BJ (cell line): ENCODE measurements at places on chromosomes 1 and 21. TPM values are rescaled to one million over a fixed set of nuclear protein-coding genes. Genes with fewer than 3 reads are reported as not detected.

DNA sequence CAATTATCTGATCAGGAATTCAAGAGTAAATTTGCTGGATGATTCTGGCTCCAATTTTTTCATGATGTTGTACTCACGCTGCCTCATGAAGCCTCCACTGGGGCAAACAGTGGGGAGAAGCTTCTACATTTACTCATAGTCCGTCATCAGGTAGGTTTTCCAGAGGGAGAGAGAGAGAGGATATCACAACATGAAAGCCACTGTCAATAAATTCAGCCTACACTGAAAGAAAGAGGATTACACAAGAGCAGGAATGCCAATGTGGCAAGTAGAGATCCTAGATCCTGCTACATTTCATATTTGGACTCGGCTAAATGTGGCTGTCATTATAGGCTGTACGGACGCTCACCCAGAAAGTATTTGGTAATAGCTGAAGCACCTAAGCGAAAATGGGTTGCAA lies 819.9 kb downstream of the BRINP3 start:
- no peak for DNase-seq

- DNase-seq, result no peak
Observed at GRCh38 chr1:173802961-173803360, 21.5 kb upstream of the DARS2 start.

DNA sequence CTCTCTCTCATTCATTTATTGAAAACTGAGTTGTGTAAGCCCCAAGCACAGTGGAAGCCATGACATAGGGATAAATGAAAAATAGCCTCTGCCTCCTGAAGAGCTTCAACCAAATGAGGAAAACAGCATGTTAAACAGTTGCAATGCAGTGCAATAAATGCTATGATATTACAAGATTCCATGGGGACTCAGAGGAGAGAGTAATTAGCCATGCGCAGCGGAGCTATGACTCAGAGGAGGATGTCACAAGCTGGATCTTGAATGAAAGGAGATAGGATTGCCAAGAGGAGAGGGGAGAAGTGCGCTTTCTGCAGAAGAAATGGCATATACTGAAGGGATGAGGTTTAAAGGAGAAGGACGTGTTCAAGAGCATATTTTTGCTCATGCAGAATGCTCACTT lies 231.3 kb upstream of the PLXNA2 start:
- no peak for DNase-seq

The UTS2 gene
- polyA plus RNA-seq, result not detected in 2 replicates

- no peak for DNase-seq
Observed at GRCh38 chr1:214506972-214507431, 44.4 kb downstream of the PTPN14 start.

The LCE2C gene
- polyA plus RNA-seq, result not detected in 2 replicates

DNA sequence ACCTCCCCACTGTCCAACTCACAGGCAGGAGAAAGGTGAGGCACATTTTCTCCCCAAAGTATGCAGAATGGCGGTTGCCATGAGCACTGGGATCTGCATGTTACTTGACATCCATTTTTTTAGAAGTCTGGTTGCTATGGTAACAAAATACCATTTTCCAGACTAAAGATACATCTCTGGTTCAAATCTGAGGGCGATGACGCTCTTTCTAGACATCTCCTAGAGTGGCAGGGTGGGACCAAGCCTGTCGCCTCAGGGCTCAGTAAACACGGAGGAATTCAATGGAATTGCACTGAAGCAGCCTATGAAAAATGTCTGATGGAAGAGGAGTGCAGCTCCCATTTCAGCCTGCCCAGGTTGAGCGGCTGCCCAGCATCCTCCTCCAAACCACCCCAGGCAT lies 21.5 kb upstream of the FAM43B start:
- no peak for DNase-seq

The GNAT2 gene
- 0.09 and 0.15 TPM in 2 replicates for polyA plus RNA-seq

- DNase-seq, result no peak
Observed at GRCh38 chr1:209232197-209232596, 351.3 kb upstream of the CAMK1G start.

GRCh38 chr1:153841463-153841994 lies 66.3 kb downstream of the SLC27A3 start:
- no peak for DNase-seq

The OLFML2B gene
- 1.6 and 3.5 TPM in 2 replicates for polyA plus RNA-seq

The TAS1R1 gene
- 0.16 and 0.25 TPM in 2 replicates for polyA plus RNA-seq

The SAMD11 gene
- 6.3 and 10.0 TPM in 2 replicates for polyA plus RNA-seq

GRCh38 chr1:178821134-178821866 lies 49.6 kb downstream of the ANGPTL1 start:
- DNase-seq, result no peak

- no peak for DNase-seq
Observed at GRCh38 chr1:232019026-232019340, 392.4 kb downstream of the DISC1 start.

The VWA1 gene
- 1.7 and 2.0 TPM in 2 replicates for polyA plus RNA-seq

DNA sequence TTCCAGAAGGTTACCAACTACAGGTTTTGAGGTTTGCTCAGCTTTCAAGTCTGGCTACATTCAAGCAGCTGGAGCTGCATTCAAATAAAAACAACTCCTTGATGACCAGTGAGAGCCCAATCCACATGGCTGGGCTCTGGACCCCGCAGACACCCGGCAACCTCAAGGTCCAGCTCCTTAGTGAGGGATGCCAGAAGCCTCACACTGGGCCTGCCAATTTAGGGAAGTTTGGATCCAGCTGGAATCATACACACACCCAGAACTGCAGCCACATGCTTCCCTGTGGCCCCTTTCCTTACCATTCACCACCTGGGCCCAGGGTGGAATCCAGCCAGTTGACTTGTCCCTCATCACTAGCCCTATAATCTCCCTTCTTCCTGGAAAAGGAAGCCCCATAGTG lies 123.7 kb downstream of the UBE2U start:
- DNase-seq, result no peak

- DNase-seq, result no peak
Observed at GRCh38 chr1:199901341-199901740, 126.2 kb upstream of the NR5A2 start.

DNA sequence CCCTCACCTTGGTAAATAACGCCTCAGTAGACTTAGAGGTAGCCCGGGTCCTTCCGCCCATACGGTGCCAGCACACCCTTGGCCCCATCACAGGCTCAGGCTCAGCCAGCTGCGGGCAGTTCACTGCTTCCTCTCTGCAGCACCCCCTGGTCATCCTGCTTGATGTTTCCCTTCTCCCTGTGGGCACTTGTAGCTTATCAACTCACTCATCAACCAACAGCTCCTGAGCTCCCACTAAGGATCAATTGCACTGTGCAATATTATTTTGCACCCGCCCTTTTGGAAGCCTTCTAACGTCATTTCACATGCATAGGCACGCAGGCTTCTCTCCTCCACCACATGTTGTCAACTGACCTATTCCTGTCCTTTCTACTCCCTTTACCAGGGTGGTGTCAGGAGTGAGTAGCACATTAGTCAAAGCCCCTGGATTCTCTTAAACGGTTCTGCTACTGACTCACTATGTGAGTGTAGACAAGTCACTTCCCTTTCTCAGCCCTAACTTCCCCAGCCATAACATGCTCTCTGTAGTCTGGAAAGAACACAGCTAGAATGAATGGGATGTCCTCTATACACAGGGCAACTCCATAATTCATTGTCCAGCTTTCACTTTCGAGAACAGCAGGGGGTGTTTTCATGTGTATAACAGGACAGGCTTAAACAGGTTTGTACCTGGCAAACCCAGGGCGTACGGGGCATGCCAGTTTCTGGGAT lies 47.1 kb upstream of the IRF2BP2 start:
- DNase-seq, result peak; percentile 82

DNA sequence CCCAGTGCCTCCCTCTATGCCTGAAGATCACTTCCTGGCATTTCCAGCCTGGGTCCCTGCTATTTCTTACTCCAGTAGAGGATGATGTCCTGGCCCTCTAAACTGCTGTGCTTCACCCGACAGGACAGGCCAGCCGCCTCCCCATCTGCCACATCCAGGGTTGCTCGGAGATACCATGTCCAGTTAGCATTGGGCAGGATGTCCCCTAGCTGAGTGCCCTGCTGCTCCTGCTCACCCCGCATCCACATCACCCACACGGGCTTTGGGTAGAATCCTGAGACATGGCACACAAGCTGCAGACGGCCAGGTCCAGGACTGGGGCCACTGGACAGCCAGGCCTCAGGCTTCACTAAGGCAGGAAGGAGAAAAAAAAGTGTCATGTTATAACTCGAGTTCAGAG lies 2.0 kb downstream of the CD1B start:
- no peak for DNase-seq

The FCRL5 gene
- polyA plus RNA-seq, result not detected in 2 replicates

- DNase-seq, result no peak
Observed at GRCh38 chr1:115092175-115092574, 2.9 kb upstream of the TSPAN2 start.

DNA sequence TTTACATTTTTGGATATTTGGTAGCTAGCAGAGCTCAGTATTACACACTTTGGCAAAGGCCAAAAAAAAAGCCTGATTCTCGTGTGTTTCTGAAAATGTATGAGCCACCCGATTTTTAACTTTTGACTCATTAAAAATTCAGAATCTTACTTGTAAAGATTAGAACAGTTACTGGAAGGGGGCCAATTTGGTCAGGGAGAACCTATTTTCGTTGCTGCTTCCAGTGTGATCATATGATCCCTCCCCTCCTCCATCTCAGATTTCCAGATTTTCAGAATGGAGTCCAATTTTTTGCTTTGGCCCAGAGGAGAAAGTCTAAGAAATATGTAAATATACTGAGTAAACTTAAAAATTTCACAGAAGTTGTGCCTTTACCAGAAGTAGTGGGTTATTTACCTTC lies 3.2 kb upstream of the OR2AK2 start:
- DNase-seq, result no peak

- no peak for DNase-seq
Observed at GRCh38 chr1:94329986-94330385, 88.2 kb upstream of the ABCD3 start.

DNA sequence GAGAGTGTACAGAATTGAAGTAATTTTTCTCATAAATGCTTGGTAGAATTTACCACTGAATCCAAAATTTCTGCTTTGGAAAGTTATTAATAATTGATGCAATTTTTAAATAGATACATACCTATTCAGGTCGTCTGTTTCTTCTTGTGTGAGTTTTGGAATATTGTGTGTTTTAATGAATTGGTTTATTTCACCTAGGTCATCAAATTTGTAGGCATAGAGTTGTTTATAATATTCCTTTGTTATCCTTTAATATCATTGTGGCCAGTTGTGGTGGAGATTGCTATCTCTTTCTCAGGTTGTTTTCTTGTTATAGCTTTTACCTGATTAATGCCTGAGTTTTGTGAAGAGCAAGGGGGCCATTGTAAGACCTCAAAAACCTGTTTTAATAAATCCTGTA lies 93.5 kb downstream of the SYT14 start:
- DNase-seq, result no peak

The TP73 gene
- polyA plus RNA-seq, result not detected in 2 replicates

- DNase-seq, result no peak
Observed at GRCh38 chr1:99641558-99641957, 4.4 kb upstream of the PALMD start.

The PIGR gene
- polyA plus RNA-seq, result not detected in 2 replicates

GRCh38 chr1:84855168-84855567 lies 37.8 kb downstream of the LPAR3 start:
- no peak for DNase-seq

GRCh38 chr1:7250597-7251453 lies 465.6 kb downstream of the CAMTA1 start:
- no peak for DNase-seq

The FAM177B gene
- polyA plus RNA-seq, result not detected in 2 replicates

DNA sequence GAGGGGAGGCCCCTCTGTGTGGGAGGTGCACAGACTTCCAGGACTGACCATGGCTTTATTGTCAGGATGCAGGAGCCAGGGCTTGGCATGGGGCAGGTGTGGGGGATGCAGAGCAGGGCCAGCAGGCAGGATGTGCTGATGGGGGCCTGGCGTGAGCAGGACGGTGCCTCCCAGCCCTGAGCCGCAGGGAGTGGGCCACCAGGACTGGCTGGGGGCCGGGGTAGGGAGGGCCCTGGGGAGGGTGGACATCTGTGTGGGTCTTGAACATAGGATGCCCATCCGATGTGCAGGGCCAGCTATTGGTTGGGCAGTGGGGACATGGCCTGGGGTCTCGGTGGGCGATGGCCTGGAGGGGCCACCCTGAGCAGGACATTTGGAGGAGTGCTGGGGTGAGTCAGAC lies 15.6 kb downstream of the PRMT2 start:
- no peak for DNase-seq

DNA sequence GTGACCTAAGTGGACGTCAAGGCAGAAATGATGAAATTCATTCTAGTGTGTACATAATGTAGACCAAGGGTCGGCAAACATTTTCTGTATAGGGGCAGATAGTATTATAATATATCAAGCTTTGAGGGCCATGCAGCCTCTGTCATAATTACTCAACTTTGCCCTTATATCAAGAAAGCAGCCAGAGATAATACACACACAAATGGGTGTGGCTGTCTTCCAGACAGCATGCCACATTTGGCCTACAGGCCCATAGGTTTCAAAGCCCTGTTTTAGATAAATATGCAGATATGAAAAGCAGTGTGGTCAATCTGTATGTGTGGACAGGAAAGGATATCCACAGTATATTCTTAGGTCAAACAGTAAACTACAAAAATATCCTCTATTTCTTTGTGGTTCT lies 320.1 kb upstream of the FMN2 start:
- DNase-seq, result no peak

DNA sequence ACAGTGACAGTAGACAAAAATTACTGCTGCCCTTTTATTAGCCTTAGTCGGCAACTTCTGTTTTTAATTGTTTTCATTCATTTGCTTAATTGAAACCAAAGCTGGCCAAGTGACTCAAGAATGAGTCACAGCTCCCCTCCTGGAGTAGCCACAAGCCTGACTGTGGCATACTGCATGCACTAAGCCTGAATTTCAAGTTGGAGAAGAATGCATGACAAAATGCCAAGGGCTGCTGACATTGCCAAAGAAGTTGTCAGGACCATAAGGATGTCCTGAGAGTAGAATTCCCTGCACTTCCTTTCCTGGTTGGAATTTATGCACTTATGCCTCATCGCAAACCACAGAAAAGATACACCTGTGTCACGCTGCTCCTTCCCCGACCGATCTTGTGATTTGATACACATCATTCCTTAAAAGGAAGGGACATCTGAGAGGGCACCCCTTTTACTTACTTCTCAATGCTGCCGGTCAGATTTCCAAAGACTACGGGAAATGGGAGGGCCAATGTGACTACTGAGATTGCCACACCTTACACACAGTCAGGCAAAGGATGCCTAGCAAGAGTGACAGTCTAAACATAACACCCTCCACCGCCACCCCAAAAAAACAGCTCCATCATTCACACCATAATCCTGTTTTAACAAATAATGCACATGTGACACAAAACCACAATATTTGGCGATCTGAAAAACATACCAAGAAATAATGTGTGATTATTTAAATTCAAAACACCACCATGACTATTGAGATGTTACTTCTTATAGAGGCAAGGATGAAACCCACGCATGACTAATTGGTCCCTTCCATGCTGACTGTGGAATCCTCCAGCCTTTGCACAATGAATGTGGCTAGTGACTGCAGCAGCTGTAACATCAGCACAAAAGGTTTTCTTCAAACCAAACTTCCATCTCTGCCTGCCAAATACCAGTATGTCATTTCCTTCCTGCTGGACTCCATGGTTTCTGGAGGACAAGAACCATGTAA lies 28.2 kb downstream of the VAV3 start:
- DNase-seq, result peak; percentile 93
